Lung (tissue), 17 donors: ENCODE measurements at places on chromosomes 12 and 14. TPM values are rescaled to one million over a fixed set of nuclear protein-coding genes. Genes with fewer than 3 reads are reported as not detected.

Gene KRT77
- total RNA-seq = not detected

Gene TSHR
- total RNA-seq = 0.31 TPM

Gene KERA
- 0.26 TPM for total RNA-seq

Gene KRT71
- not detected for total RNA-seq

Gene RFLNA
- total RNA-seq = 1.6 TPM

Gene RASSF9
- total RNA-seq = 14.3 TPM

Gene TPH2
- not detected for total RNA-seq

Gene STON2
- total RNA-seq = 27.6 TPM

Gene FOXM1
- 4.0 TPM for total RNA-seq

Gene RIPK3
- total RNA-seq = 26.0 TPM

Gene SOS2
- total RNA-seq = 25.3 TPM

Gene PZP
- total RNA-seq = 3.8 TPM

Gene OR6C1
- total RNA-seq = not detected

Gene KLRC3
- not detected for total RNA-seq

Gene AGAP2
- 4.8 TPM for total RNA-seq

Gene SP7
- total RNA-seq = not detected

Gene MYH6
- 7.1 TPM for total RNA-seq

Gene MGAT4C
- 4.1 TPM for total RNA-seq

Gene GLIPR1L1
- not detected for total RNA-seq

Gene ADAMTS20
- not detected for total RNA-seq

Gene NID2
- total RNA-seq = 116 TPM

Gene SLC6A13
- 2.4 TPM for total RNA-seq

Gene SIX1
- total RNA-seq = 5.0 TPM

Gene KRT73
- total RNA-seq = not detected

Gene IL31
- total RNA-seq = not detected

Gene ABCC9
- total RNA-seq = 12.7 TPM

Gene TESPA1
- 3.1 TPM for total RNA-seq

Gene NR1H4
- not detected for total RNA-seq

Gene FBLN5
- total RNA-seq = 83.0 TPM

Gene TMEM229B
- total RNA-seq = 4.5 TPM

Gene ELK3
- 68.5 TPM for total RNA-seq

Gene INSM2
- 0.17 TPM for total RNA-seq

Gene ZFHX2
- 4.5 TPM for total RNA-seq

Gene SLCO1B3
- 0.09 TPM for total RNA-seq

Gene ADGRD1
- 85.6 TPM for total RNA-seq

Gene HOMEZ
- 13.4 TPM for total RNA-seq

Gene EXOC3L4
- total RNA-seq = 4.0 TPM

Gene ACOT4
- 4.2 TPM for total RNA-seq
